ENCODE measurements at places on chromosomes 2 and 18.

- DNase-seq, result no peak
Observed at GRCh38 chr2:220569112-220569897, 941.9 kb downstream of the SLC4A3 start.

- no peak for DNase-seq
Observed at GRCh38 chr18:41457765-41458326, 497.2 kb upstream of the PIK3C3 start.

GRCh38 chr2:70532244-70532935 lies 21.2 kb downstream of the TGFA start:
- DNase-seq, result no peak

- DNase-seq, result no peak
Observed at GRCh38 chr2:128172191-128172590, 81.2 kb downstream of the UGGT1 start.

GRCh38 chr2:1594123-1594372 lies 150.3 kb downstream of the PXDN start:
- no peak for DNase-seq

GRCh38 chr2:190343536-190344275 lies at the start of gene INPP1:
Gene INPP1, plus strand, starts transcription at chr2:190343589. Its CDS starts 16,514 bp downstream, at chr2:190360103.
- DNase-seq, result peak; percentile 58

- DNase-seq, result no peak
Observed at GRCh38 chr2:231387904-231388724, 7.4 kb upstream of the B3GNT7 start.

DNA sequence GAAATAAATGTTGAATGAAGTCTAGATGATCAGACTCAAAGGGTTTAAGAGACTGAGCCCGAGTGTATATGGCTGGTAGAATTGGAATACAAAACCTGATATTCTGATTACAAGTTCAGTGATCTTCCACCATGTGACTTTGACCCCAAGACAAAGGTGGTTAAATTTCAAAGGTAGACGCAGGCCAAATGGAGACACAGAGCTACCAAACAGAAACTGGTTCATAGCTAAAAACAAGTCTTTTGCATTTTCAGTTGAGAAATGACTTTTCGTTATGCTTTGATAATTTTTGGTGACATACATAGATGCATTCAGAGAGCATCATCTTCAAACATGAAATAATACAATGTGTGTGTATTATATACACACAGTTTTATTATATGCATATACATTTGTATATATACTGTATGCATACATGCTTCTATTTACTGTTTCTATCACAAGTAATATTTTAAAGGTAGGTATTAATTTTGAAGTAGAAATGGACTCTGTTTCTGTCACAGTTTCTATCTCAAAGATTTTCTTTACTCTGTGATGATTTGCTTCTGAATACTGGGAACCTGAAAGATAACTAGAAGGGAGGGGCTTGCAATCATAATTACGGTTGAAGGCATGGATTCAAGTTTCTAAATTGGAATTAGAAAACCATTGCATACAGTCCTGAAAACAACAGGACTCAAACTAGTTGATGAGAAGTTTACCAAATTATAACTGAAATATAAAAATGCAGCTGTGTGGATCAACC lies 142.3 kb downstream of the ABCA12 start:
- DNase-seq, result no peak

- DNase-seq, result no peak
Observed at GRCh38 chr2:143193121-143193520, 63.9 kb downstream of the ARHGAP15 start.

DNA sequence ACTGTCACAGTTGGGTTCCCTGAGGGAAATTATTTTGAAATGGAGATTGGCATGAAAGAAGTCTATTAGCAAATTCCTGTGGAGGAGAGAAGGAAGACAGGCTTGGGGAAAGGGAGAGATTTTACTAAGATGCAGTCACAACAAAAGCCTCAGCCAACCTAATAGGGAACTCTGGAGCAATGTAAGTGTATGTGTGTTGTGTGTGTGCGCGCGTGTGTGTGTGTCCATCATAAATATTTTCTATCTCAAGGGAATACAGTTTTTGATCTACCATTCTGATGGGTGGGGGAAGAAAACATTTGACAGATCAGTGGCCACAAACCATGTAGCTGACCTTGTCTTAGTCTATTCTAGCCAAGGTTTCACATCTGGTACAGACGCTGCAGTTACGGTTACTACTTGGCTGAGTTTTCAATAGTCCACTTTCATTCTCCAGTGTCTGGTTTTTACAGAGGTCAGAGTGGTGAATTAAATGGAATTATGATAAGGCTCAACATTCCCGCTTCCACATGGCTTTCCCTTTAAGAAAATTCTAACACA lies 72.6 kb downstream of the MREG start:
- DNase-seq, result no peak

- DNase-seq, result peak; percentile 6
Observed at GRCh38 chr2:168552450-168552856, 96.4 kb downstream of the CERS6 start.

DNA sequence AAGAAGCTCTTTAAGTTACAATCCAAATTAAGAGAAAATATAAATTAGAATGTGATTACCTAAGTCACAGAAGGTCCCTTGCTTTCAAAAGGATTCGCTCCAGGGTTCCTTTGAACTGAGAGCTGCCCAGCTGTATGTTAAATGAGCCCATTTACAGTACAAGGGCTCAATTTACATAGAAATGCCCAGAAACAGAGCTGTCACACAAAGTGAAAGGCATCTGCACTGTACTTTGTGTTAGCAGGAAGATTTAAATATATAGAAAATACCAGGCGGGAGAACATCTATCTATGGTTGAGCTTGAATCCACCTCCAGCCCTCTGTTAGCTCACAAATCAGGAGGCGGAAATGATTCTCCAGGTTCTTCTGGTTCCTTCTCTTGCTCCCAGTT lies 272.9 kb downstream of the PAX3 start:
- DNase-seq, result no peak

- no peak for DNase-seq
Observed at GRCh38 chr18:12879840-12880540, 4.0 kb downstream of the PTPN2 start.

DNA sequence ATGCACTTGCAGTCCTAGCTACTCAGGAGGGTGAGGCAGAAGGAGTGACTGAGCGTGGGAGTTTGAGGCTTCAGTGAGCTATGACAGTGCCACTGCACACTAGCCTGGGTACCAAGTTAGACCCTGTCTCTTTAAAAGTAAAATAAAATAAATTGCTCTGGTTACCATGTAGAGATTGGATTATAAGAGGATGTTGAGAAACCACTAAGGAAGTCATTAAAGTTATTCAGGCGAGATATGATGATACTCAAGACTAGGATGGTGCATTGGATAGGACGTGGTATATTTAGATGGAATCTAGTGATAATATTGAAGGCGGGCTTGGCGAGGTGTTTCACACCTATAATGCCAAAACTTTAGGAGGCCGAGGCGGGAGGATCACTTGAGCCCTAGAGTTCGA lies 50.6 kb downstream of the BMPR2 start:
- no peak for DNase-seq

DNA sequence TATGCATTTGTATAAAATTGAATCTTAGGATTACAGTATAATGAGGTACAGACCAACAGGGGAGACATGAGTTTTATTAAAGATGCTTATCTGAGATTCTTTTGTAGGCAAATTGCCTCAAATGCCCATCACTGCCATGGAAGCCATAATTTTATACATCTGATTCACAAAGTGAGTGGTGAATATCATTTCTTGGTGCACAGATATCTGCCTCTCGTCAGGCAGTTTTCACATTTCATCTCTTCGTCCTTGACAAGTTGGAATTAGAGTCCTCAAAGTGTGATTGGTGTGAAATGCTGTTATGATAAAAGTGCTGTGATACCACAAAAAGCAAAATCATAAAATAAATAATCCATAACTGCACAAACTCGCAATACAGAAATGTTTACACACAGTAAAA lies 1602.8 kb upstream of the DDX18 start:
- DNase-seq, result no peak

- DNase-seq, result no peak
Observed at GRCh38 chr2:239271471-239271870, 129.3 kb downstream of the HDAC4 start.

GRCh38 chr18:69658685-69659084 lies 258.0 kb downstream of the DOK6 start:
- no peak for DNase-seq

DNA sequence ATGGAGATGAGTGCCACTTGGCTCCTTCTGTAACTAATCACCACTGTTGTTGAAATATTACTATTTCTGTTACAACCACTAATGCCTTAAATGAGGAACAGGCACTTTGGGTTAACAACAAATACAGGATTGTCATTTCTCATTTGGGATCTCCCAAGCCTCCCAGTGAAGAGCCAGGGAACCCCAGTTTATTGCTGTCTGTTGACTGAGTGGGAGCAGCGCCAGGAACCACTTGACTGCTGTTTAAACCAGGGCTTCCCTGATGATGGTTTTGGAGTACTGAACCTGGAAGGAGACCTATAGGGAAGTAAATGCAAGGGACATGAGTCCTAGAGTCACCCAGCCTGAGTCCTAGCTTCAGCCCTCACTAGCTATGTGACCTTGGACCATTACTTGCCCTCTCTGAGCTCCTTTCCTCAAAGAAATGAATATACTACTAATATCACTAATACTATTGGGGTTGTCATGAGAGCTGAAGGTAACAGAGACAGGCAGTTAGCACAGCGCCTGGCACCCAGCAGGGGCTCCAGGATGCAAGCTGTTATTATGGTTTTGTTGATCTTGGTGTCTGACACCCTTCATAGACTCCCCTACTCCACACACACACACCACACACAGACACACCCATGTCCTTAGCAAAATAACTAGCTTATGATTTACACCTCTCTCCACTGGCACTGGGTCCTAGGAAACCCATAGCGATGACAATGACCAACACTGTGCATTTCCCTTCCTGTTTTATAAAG lies 104.2 kb upstream of the FZD7 start:
- DNase-seq, result no peak

GRCh38 chr2:165369131-165369897 lies 100.2 kb upstream of the CSRNP3 start:
- DNase-seq, result no peak

DNA sequence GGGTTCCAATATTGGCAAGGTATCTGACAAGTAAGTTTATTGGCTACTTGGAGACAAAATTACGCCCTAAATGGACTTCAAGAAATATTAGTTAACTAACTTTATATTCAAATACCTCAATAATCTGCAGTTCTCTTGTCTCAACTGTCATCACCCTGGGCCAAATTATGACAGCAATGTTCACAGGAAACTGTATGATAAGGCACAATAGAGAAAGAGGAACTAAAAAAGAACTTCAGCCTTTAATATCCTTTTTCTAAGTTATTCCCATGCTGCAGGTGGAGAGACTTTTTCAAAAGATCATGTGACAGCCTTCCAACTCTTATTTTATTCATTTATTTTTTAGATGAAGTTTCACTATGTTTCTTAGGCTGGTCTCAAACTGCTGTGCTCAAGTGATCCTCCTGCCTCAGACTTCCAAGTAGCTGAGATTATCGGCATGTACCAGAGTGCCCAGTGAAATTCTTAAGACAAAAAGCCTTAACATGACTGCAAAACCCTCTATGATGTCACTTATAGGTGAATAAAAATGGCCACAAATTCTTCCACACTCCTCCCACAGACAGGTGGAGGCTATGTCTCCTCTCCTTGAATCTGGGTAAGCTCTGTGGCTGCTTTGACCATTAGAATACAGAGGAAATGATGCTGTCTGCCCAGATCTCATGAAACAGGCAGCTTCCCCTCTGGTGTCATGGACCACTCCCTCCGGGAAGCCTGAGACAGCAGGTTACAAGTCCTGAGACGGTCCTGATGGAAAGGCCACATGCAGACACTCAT lies 211.0 kb downstream of the TGIF1 start:
- peak; percentile 43 for DNase-seq

GRCh38 chr2:33602201-33602830 lies 3.2 kb upstream of the FAM98A start:
- no peak for DNase-seq

DNA sequence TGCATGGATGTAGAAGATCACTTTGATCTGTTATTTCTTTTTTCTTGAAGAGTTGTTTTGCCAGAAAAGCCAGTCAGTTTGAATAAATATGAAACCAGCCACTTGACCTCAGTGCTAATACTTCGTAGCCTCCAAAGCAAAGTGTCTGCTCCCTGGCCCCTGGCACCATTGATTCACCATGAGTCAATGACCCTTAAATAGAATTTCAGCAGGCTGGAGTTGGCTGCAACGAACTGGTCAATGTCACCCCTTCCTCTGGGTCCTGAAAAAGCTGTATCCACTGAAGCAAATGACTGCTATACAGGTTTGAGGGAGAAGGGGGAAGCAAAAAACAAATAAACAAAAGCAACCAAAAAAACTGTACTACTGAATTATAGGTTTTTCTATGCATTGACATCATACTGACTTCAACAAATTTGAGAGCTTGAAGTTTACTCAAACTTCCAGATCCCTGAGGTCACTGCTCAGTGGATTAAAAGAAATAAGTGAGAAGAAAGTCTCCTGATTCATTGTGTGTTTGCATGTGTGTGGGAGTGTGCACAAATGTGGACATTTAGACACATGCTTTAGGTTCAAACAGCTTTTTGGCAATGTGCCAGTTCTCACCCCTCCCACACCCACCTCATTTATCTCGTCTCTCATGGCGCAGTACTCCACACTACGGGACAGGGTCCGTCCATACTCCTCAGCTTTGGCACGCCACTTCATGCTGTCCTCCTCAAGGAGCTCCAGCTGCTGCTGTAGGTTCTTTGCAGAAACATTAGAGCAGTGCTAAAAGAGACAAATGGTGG lies 58.1 kb upstream of the TTN start:
- no peak for DNase-seq

- DNase-seq, result no peak
Observed at GRCh38 chr2:199627417-199627816, 169.7 kb upstream of the SATB2 start.

- DNase-seq, result no peak
Observed at GRCh38 chr2:68200157-68200787, 42.6 kb downstream of the PNO1 start.

DNA sequence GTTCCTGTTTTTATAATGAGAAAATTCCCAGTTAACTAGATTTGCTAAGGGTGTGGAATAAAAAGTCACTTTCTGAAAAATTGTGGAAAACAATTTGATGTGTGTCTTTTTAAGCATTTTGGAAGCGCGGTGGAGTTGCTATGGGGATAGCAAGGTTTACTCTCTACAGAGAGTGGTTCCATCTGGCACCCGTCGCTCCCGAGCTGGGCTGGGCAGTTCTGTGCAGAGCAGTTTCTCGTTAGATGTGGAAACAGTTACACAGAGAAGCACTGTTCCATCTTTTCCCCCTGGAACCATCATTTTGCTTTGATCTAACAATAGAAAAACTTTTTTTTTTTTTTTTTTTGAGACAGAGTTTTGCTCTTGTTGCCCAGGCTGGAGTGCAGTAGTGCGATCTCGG lies 17.4 kb downstream of the LDLRAD4 start:
- DNase-seq, result no peak

GRCh38 chr2:46364797-46365457 lies 67.7 kb downstream of the EPAS1 start:
- no peak for DNase-seq

- DNase-seq, result no peak
Observed at GRCh38 chr2:157857881-157858280, 18.2 kb downstream of the ACVR1 start.

DNA sequence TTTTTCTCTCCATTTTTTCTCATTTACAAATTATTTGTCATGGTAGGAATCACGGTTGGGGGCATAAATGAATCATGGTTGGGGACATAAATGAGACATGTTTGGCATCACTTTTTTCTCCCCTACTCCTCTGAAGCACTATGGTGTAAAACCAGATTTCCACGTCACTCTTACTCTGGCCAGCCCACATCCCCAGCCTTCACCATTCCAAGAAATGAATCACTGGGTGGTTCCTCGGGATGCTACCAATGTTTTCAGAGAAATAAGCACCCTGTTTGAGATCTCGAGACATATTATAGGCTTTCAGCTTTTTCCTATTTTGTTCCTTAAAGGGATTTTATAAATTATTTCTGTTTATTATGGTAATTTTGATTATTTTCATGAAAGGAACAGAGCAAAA lies 155.0 kb upstream of the SLC8A1 start:
- DNase-seq, result no peak

Measured in CD4-positive, alpha-beta T cell treated with Interleukin-1 beta for 1 hour (primary cell).